ENCODE measurements at places on chromosomes 7 and 10.
A peak's percentile ranks its signal among the peaks of the same experiment; 100 is the strongest.

- no peak for DNase-seq
These were observed 10.0 kb downstream of the NMT2 start for GRCh38 chr10:15158448-15158847.

GRCh38 chr10:56135828-56136227, 225.2 kb downstream of the ZWINT start:
- DNase-seq: no peak

DNA sequence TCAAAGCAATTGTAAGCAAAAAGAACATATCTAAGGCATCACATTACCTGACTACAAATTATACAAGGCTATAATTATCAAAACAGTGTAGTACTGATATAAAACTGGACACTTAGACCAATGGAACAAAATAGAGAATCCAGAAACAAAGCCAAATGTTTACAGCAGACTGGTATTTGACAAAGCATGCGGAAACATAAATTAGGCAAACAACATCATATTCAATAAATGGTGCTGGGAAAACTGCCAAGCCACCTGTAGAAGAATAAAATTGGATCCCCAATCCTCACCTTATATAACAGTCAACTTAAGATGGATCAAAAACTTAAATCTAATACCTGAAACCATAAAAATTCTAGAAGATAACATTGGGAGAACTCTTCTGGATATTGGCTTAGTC, 240.8 kb upstream of the POM121L12 start:
- no peak for DNase-seq

DNA sequence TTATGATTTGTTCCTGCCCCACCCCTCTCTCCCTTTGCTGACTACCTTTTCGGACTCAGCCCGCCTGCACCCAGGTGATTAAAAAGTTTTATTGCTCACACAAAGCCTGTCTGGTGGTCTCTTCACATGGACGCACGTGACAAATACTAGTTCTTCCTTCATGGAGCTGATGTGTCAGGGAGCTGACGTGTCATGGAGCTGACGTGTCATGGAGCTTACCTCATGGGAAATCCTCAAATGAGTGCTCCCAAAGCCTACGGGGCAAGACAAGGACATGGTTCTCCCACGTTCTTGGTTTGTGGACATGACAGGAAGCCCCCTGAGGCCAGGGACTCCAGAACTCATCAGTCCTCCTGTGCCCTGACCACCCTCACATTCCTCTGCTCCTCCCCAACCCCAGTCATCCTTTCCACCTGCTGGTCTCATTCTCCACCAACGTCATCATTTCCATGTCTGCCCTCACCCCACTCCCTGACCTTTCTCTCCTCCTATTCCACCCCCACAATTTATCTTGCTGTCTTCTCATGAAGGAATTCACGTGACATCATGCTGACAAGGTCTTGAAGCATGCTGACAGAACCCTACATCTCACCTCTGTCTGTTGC, 261.3 kb downstream of the TCERG1L start:
- DNase-seq: no peak

DNA sequence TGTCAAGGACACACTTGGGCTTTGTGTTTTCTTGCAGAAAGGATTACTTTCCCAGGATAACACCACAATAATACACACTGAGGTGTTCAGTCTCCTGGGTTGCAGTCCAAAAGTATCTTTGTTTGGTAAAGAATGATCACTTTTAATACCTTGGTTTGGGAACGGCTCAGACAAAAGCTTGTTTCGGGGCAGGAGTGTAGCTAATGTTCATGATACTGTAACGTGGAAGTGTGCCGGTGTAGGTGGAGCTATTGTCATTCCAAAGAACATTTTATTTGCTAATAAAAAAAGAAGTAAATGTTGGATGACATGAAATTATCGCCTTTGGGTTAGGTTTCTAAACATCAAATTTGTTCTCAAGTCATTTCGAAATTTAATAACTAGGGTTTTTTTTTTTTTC, 1.2 kb downstream of the EIF4H start:
- DNase-seq: no peak

DNA sequence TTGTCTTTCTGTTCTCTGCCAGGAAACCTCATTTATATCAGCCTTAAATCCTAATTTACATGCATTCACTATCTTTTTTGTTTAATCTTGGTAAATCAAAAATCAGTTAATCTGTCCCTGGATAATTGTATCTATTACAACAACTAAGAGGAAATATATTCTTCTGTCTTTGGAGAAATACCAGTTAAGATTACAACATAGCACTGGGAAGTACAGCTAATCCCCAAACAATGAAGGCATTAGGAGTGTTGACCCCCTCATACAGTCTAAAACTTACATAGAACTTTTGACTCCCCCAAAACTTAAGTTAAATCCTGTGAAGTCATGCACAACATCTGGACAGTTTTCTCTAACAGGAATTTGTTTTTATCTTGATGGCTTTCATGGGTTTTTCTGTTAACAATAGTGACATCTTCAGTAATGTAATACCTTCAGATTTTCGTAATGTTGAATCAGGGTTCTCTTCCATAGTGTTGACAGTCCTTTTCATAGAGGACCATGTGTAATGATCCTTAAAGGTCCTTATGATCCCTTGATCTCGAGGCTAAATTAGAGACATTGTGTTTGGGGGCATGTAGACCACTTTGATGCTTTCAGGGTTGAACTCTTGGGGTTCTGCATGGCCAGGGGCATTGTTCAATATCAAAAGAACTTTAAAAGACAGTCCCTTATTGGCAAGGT, 24.1 kb upstream of the ABCC2 start:
- DNase-seq: peak; percentile 57

- DNase-seq: no peak
These were observed at the start of gene SLC18A3 for GRCh38 chr10:49610114-49610457. TSS of gene SLC18A3 (plus strand) at chr10:49610310. CDS start at chr10:49610741, 431 bp downstream.

GRCh38 chr10:26467639-26468038, 29.5 kb downstream of the APBB1IP start:
- no peak for DNase-seq

DNA sequence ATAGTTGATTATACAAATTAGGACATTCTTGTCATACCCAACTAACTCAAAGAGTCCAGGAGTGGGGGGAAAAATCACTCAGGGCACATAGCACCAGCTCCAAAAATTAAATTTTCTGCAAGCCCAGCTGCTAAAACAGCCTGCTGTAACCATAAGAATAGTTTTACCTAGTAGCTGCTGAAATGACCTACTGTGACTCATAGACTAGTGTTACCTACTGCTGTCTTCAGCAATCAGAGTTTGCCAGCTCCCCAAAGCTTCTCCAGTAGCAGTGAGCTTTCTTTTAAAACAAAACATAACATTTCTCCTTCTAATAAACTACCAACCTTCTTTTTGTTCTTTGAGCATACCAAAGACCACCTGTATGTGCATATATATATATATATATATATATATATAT, 4.2 kb upstream of the ARHGAP12 start:
- DNase-seq: peak; percentile 38

- peak; percentile 12 for DNase-seq
These were observed 22.6 kb downstream of the ENKUR start for GRCh38 chr10:24993237-24993958.

GRCh38 chr10:118272767-118273166, 69.4 kb downstream of the FAM204A start:
- DNase-seq: peak; percentile 9

DNA sequence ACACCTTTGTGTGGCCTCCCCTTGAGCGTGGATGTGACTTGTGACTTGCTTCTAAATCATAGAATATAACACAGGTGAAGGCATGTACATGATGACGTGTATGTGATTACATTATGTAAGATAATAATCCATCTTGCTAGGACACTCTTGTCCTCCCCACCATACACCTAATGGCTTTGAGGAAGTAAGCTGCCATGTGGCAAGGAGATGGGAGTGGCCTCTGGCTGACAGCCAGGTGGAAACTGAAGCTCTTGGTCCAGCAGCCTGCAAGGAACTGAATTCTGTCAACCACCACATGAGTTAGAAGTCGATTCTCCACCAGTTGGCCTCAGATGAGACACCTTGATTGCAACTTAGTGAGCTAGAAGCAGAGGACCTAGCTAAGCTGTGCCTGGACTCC, 67.4 kb upstream of the ELN start:
- DNase-seq: no peak
